Uterus (tissue), 4 donors: ENCODE measurements at places on chromosomes 3 and 15. TPM values are rescaled to one million over a fixed set of nuclear protein-coding genes. Genes with fewer than 3 reads are reported as not detected.

The NANOGP8 gene
- total RNA-seq, result not detected

The A4GNT gene
- total RNA-seq, result not detected

- no peaks in the 10 kb centered on the region for H3K4me1 ChIP-seq
- no peak for DNase-seq
- no peak overlapping the region for H3K4me3 ChIP-seq
- H3K27me3 ChIP-seq, result no peaks in the 10 kb centered on the region
- no peaks in the 10 kb centered on the region for H3K36me3 ChIP-seq
These were observed 97.9 kb downstream of the PLD1 start for GRCh38 chr3:171712171-171712938.

GRCh38 chr15:36579792-36580431, 486 bp downstream of the CDIN1 start:
- H3K36me3 ChIP-seq, result no peaks in the 10 kb centered on the region
- H3K4me1 ChIP-seq, result no peaks in the 10 kb centered on the region
- H3K4me3 ChIP-seq, result peak overlapping the region; percentile 82

DNA sequence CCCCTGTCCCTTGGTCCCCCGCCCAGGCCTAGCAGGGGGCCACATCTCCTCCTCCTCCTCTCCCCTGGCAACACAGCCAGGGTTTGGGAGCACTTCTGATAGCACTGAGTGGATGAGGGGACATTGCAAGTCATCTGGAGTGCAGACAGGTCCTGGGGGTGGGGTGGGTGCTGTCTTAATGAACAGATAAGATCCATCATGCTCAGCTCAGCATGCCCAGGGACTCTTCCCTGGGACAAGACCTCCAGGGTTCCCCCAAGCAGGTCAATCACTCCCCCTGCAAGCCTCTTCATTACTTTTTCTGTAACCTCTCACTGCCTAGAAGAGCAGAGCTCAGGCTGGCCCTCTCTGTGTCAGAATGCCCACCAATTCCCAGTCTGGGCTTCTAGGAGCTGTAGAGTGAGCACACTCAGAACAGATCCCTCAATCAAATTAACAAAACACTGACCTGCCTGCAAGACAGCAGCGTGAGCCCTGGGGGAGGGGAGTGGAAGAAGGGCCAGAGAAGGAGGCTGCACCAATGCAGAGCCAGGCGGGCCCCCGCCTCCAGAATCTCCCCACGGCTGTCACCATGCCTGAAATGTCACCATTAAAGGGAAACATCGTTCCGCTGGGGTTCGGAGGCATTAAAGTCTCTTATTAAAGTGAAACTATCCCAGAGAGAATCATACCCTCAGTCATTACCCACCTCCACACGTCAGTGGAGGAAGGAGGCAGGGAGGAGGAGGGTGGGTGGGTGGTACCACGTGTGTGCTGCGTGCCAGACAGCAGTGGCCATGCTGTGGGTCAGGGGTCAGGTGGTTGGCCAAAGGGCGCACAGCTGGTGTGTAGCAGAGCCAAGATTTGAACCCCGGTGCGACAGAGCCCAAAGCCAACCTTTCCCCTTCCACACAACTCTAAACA, 114.7 kb upstream of the LINGO1 start:
- no peak overlapping the region for H3K27ac ChIP-seq
- DNase-seq, result no peak
- no peak overlapping the region for H3K4me3 ChIP-seq
- H3K36me3 ChIP-seq, result no peaks in the 10 kb centered on the region
